Esophagus squamous epithelium (tissue), 5 donors: ENCODE measurements at places on chromosomes 3 and 15.

GRCh38 chr3:124812291-124813265 lies 74.6 kb downstream of the ITGB5 start:
- no peak for DNase-seq

DNA sequence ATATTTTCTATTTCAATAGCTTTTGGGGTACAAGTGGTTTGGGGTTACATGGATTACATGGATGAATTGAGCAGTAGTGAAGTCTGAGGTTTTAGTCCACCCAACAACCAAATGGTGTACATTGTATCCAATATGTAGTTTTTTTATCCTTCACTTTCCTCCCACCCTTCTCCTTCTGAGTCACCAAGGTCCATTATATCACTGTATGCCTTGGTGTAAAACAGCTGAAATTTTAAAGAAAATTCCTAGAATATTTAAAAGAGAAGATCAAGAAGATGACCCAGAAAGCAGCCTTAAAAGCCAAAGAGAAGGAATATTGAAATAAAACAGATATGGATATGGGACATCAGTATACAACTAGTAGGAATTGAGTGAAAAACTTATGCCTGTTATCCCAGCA lies 204.2 kb upstream of the COL8A1 start:
- DNase-seq = no peak

GRCh38 chr3:8617921-8618320 lies 26.7 kb downstream of the SSUH2 start:
- no peak for DNase-seq

GRCh38 chr15:59420986-59421618 lies 16.9 kb upstream of the FAM81A start:
- DNase-seq = no peak

DNA sequence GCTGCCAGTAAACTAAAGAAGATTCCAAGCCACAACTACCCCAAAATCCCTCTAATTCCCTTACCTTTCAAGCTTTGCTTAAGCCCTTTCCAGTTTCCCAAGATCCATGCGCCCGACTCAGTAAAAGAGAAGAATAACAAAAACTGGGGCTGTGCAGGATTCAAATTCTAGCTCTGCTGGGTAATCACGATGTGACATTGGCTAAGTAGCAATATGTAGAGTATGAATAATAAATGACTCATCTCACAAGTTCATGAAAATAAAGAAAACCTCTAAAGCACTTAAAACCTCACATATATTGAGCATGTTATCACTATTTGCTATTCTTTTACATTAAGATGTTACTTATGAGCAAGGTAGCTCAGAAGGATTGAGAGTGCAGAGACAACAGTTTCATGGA lies 522.2 kb upstream of the ZNF717 start:
- no peak for DNase-seq

DNA sequence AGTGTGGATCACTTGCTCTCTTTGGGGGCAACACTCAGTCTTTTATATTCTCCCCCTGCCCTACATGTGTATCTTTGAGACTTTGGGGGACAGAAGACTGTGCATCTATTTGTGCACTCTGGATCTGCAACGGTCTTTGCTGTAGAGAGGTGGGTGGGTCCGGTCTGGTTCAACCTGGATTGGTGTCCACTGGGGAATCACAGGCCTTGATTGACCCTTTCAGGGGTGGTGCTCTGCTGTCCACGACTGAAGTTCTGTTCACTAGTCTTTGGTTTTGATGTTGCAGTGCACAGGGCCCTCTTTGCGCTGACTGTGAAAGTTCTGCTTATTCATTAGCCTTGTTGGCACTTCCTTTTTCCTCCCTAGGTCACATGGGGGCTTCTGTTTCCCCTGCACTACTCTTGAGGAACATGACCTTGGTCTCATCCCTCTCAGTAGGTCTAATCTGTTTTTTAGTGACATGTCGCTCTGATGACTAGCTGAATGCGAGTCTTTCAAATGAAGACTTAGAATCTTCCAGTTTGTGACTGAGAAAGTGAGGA lies 284.2 kb downstream of the SV2B start:
- no peak for DNase-seq

GRCh38 chr3:130557336-130558035 lies 40.5 kb downstream of the COL6A6 start:
- DNase-seq = no peak

GRCh38 chr3:48013288-48013980 lies 2.8 kb downstream of the MAP4 start:
- DNase-seq = no peak

GRCh38 chr3:191388823-191389222 lies 58.5 kb upstream of the UTS2B start:
- no peak for DNase-seq

DNA sequence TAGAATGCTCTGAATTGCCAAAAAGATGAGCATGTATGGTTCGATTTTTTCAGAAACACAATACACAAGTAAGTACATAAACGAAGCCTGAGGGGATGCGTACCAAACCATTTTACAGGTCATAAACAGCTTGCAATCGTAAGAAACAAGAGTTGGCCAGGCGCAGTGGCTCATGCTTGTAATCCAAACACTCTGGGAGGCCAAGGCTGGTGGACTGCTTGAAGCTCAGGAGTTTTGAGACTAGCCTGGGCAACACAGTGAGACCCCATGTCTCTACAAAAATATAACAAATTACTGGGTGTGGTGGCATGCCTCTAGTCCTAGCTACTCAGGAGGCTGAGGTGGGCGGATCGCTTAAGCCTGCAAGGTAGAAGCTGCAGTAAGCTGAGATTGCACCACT lies 13.4 kb downstream of the TRA2B start:
- no peak for DNase-seq
